ENCODE measurements at places on chromosomes 1 and 21. TPM values are rescaled to one million over a fixed set of nuclear protein-coding genes. Genes with fewer than 3 reads are reported as not detected.

The PRAMEF10 gene
- not detected for total RNA-seq

The ARMH1 gene
- 3.7 TPM for total RNA-seq

The LRRC3 gene
- total RNA-seq = 15.6 TPM

The PTPN22 gene
- 3.1 TPM for total RNA-seq

The CFHR3 gene
- 0.49 TPM for total RNA-seq

The AXDND1 gene
- total RNA-seq = 2.6 TPM

The OR2AK2 gene
- not detected for total RNA-seq

All from mucosa of gallbladder (tissue), 1 donor.